IPS DF 6.9 (cell line): ENCODE measurements at places on chromosomes 2 and 18.

GRCh38 chr18:23526501-23527063, 23.3 kb downstream of the RMC1 start:
- no peak for DNase-seq

GRCh38 chr2:147739508-147739907, 105.3 kb upstream of the ACVR2A start:
- DNase-seq: no peak

DNA sequence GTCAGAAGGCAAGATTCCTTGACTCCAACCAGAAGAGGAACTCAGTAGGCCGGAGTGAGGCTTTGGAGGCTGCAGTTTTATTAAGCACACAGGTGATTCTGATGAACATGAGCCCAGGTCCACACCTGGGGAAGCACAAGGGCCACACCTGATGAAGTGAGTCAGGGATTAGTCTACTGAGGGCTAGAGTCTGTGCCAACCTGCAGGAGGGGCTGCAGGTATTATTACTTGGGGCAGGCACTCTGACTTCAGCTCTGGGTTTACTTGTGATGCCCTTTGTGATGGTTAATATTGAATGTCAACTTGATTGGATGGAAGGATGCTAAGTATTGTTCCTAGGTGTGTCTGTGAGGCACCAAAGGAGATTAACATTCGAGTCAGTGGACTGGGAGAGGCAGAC, 75.2 kb upstream of the ZCCHC2 start:
- DNase-seq: no peak

DNA sequence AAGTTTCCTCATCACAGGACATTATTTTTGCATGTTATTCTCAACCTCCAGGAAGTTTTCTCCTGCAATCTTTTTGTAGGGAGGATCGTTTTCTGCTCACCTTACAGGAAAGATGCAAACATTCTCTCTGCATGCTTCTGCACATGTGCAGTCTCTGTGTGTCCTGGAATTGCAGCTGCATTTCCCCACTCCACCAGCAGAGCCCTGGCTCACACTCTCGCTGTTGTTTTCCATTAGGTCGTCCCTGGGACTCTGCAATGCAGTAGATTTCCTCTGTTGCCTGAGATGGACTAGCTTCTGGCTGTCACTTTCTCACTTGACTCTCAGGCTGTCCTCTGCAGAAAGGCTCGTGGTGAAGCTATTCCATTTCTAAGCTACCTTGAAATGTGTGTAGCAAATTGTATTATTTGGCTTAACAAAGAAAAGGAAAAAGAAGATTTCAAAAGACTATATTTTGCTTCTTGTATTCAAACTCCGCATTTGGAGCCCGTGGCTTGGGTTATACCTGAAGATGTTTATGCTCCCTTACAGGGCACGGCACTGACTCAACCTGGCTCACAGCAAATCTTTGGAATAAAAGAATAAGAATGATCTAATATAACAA, 346.7 kb downstream of the RAD51AP2 start:
- DNase-seq: peak; percentile 20

DNA sequence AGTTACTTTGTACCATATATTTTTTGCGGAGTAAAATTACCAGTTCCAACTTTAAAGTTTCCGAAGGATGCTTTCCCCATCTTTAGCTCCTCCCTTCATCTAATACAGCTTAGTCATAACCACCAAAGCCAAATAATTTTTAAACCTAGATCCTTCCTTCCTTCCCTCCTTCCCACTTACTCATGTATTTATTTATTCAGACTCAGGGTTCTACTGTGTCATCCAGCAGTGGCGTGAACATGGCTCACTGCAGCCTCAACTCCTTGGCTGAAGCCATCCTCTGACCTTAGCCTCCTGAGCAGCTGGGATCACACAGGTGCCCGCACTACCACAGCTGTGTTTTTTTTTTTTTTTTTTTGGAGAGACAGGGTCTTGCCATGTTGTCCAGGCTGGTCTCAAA, 4.4 kb downstream of the LPIN2 start:
- no peak for DNase-seq

DNA sequence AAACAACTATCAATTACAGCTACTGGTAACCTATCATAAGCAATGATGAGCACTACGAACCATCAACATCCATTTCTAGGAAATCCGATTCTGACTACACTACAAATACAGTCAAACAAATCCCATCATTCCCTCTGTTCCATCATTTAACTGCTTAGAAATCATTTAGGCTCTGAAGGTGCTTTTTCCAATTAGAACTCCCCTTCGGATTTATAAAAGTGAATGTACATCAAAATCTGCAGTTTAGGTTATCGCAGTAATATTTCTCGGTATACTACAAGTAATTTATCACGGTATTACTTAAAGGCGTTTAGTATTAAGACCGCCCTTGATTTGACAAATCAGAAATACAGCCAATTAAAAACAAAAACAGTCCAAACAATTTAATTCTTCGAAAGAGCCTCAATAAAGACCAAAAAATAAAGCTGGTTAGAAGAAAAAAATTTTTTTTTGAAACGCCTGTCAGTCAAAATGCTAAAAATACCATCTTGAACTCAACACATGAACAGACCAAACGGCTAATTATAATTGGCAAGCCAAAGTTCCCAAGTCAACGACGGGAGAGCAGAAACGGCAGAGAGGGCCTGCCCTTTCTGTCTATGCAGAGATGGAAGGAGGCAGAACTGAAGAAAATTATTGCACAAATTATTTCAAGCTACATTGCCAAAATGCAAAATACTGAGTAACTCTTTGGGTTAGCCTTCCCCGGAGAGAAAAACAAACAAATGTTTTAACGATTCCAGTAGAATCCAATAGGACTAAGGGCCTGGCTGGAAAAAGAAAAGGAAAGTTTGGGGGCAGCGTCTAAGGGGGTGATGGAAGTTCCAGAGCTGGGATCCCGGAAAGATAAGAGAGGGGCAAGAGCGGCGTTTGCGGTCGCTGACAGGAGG, 1.2 kb downstream of the VPS54 start:
- no peak for DNase-seq

DNA sequence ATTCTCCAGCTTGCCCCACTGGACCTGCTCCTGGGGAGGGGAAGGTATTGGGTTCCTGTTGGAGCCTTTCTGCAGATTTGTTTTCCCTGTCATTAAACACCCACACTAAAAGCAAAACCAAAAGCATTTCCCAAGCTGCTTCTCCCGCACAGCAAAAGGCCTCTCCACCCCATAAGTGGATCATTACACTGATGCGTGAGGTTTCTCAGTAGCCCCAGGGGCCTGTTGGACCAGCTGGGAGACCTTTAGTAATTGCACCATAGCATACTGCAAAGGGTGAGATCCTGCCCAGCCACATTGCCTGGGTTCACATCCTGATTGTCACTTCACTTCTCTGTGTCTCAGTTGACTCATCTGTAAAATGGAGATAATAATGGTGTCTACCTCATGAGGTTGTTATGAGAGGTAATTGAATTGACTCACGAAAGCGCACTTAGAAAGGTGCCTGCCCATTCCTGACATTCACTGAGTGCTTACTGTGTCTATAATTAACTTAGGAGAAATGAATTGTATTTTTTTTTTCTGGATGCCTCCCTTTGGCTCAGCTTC, 43.9 kb downstream of the TOGARAM2 start:
- DNase-seq: no peak

- no peak for DNase-seq
Measured at GRCh38 chr2:10552220-10552870, 104.2 kb upstream of the ODC1 start.

DNA sequence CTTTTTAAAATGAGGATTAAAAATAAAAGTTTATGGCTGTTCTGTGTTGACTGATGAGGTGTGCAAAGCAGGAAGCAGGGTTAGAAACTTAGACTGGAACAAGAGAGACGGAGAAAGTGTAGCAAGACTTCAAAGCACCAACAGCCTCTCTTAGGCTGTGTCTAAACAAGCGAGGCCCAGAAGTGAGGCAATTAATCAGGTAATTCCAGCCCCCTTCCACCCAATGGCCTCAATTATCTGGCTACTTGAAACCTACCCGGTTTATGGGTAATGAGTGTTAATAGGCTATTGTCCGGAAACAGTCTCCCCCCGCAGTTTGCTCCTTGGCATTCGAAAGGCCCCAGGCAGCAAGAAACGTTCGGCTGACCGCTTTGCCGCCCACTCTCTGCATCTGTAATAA, 171.7 kb upstream of the MYCN start:
- DNase-seq: no peak

GRCh38 chr2:231339316-231339715, 56.2 kb upstream of the B3GNT7 start:
- no peak for DNase-seq

- no peak for DNase-seq
Measured at GRCh38 chr18:73975266-73975665, 172.4 kb downstream of the FBXO15 start.

- DNase-seq: no peak
Measured at GRCh38 chr2:229528846-229529245, 185.5 kb downstream of the DNER start.

GRCh38 chr2:6353669-6354068, 512.0 kb downstream of the CMPK2 start:
- DNase-seq: no peak

DNA sequence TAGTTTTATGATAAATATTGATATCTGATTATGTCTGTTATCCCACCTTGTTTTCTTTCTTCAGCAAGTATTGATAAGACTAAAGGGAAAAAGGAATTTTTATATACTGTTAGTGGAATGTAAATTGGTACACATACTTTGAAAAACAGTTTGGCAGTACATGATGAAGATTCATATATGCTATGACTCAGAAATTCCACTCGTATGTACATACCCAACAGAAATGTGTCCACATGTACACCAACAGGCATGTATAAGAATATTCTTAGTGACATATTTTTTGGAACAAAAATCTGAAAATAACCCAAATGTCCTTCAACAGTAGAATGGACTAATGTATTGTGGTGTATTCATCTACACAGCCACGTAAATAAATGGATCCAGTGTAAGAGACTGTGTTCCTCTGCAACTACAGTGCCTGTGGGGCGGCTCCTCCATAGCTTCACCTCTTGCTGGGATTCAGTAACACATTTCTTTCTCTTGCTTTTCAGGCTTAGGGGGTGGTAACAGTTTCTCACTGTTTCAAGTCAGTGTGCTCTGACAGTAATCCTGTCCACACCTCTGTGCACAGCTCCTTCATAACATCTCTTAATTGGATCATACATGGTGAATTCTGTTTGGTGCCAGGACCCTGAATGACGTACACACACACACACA, 35.5 kb upstream of the ALMS1 start:
- DNase-seq: no peak

- no peak for DNase-seq
Measured at GRCh38 chr2:84781942-84782716, 98.8 kb downstream of the TRABD2A start.

GRCh38 chr18:29225351-29225750, 1048.4 kb upstream of the CDH2 start:
- no peak for DNase-seq

DNA sequence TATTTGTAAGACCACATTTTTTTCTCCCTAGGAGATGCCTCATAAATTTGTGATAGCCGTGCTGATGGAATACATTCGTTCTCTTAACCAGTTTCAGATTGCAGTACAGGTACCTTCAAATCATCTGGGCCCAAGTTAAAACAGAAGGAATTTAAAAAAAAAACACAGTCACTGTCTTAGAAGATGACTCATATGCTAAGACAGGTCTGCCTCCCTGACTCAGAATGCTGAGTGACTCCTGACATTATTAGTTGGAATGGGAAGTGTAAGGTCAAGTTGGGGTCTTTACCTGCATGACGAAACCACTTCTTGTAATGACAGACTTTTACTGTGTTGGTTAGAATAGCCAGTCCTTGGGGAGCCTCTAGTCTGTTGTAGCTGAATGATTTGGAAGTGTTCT, 26.3 kb downstream of the RMC1 start:
- no peak for DNase-seq
